GF-D8 (cell line): ENCODE measurements at places on chromosomes 16 and 17.

DNA sequence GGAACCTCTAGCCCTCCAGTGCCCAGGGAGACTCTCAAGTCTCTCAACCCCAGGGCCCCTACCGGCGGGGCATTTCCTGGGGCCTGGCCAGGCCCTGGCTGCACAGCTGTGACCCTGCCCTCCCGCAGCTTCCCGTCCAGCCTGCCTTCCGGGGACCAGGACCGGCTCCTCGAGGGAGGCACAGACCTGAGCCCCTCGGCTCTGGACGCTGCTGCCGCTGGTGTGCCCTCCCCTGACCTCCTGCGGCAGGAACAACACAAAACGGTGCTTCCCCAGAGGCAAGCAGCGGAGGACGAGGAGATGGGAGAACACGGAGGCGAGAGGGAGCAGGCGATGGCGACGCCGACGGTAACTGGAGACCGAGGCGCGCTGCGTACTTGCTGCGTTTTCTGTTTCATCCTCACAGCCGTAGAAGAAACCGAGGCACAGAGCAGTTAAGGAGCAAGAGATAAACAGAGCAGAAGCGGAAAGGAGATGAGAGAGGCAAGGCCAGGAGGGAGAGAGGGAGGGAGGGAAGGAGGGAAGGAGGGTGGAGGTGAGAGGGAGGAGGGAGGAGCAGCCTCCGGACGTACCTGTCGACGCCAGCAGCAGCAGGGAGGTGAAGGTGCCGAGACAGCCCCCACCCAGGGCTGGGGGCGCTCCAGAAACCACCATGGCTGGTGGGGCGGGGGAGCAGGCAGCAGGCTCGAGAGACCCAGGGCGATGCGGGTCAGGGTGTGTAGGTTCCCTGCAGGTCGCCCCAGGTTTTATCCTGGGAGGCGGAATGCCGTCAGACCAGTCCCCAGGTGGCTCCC lies at the start of gene PRSS22:
PRSS22 (minus strand) TSS at position 720 of the 794 bp plus-strand sequence; CDS start at position 654, 66 bp downstream.
- no peak for DNase-seq

DNA sequence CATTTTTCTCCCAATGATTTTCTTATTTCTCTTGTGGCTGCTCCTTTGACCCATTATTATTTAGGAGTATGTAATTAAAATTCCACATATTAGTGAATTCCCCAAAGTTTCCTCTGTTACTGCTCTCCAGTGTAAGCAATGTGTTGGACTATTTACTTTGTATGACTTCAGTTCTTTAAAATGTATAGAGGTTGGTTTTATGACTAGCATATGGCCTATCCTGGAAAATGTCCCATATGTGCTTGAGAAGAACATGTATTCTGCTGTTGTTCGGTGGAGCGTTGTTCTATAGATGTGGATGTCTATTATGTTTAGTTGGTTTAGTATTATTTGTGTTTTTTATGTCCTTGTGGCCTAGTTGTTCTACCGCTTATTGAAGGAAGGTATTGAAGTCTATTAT lies 6.0 kb upstream of the NT5M start:
- DNase-seq, result no peak

GRCh38 chr16:19252904-19253303 lies 32.6 kb upstream of the CLEC19A start:
- no peak for DNase-seq

DNA sequence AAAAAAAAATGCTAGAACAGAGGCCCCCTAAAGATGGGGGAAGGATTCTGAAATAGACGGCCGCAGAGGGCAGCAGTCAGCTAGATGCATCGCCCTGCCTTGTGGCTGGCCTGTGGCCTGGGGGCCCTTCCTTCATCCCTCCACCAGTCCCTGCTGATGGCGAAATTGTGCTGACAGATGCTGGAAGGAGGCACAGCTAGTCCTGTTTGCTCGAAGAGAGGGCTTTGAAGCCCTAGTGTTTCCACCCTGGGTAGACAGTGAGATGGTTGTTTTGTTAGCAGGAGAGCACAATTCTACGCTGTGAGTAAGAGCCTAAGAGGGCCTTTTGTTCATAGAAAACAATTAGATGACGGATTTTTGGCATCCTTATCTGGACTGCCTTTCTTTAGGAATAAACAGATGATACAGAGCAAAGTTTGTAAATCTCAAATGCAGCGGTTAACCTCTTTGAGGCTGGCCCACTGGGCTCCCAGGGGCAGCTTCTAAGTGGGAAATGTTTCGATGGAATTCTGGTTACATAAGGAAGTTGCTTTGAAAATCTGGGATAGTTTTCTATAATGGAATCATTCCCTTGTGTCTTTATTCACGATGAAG lies 23.0 kb downstream of the VPS35L start:
- no peak for DNase-seq

GRCh38 chr16:14329727-14330350 lies 258.7 kb downstream of the MRTFB start:
- peak; percentile 12 for DNase-seq

DNA sequence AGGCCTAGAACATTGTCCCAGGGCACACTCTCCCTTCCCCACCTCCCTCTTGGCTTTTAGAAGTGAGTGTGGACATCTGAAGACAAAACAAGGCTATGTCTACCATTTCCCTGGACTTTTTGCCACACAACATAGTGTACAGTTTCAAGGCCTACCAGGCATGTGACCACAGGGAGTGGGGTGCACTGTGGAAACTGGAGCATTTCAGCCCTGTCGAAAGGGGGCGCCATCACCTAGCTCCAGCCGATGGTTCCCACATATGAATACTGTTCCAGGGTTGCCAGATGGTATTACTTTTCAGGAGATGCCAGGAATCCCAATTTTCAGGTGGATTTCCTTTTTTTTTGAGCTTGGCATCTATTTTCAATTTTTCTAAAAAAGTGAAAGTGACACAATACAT lies 140.7 kb downstream of the KATNIP start:
- DNase-seq, result no peak

DNA sequence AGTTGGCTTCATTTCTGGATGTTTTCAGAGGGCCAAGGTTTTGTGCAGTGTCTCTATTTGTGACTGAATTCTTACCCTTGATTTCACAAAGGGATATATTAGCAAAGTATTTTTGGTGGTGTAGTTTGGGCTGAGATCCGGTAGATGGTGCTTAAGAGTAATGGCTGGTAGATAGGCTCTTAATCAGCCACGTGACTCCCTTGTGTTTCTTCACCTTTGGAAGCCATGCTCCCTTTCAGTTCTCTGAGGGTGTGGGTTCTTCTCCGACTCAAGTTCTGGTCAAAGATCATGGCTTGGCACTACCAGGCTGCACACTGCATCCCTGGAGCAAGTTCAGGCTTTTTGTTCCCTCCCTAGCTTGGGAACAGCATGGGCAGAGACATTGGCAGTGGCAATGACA lies 887.3 kb downstream of the CDH8 start:
- DNase-seq, result no peak
